Dorsolateral prefrontal cortex (tissue), 122 donors: ENCODE measurements at places on chromosomes 7 and 10. TPM values are rescaled to one million over a fixed set of nuclear protein-coding genes. Genes with fewer than 3 reads are reported as not detected.

Gene AMPH
- total RNA-seq: 153 TPM

Gene MYO1G
- total RNA-seq: 1.1 TPM

Gene FUOM
- total RNA-seq: 5.3 TPM

Gene COL13A1
- total RNA-seq: 1.6 TPM

Gene SPDYE5
- total RNA-seq: not detected

DNA sequence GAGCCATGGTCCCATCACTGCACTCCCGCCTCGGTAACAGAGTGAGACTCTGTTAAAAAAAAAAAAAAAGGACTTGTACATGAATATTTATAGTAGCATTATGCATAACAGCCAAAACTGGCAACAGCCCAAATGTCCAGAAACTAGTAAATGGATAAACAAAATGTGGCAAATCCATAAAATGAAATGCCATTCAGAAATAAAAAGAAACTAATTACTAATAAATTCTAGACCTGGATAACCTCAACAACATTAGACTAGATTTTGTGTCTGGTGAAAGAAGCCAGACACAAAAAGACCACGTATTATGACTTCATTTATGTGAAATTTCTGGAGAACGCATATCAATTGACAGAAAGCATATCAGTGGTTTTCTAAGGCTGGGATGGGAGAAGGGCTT is 74.5 kb downstream of the HPSE2 start:
- DNase-seq: no peak

DNA sequence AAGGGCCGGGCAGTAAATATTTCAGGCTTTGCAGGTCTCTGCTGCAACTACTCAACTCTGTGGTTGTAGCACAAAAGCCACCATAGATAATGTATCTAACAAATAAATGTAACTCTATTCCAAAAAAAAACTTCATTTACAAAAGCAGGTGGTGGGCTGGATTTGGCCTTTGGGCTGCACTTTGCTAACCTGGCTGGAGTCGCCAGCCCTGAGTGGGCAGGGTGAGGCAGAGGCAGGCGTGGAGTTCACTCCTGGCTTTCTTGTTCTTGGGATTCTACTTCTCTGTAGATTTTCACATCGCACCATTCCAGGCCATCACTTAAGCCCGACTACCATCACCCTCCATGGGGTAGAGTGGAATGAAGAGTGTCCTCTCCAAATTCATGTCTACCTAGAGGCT is 367.6 kb upstream of the MGMT start:
- no peak for DNase-seq

DNA sequence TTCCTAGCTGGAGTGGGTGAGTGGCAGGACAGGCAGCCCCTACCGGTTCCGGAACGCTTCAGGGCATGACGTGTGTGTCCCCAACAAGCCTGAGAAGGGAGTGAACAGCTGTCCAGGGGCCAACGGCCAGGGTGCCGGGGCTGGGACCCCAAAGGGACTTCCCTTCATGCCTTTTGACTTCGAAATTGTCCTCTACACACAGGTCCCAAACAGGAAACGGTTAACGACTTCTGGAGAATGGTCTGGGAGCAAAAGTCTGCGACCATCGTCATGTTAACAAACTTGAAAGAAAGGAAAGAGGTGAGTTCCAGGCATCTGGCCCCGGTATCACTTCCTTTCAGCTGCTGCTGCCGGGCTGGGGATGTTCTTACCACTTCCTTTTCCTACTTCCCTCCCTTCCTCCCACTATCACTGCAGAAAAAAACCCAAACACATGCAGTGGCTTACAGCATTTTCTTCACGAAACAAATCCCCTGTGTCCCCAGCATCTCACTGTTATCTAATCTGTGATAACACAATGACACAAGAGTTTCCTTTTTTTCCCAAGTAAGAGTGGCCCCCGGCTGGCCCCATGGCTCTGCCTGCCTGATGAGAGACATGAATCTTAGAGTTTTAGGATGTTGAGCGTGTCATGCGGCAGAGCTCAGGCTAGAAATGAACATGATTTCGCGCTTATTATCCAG is 63.2 kb downstream of the MKI67 start:
- no peak for DNase-seq

DNA sequence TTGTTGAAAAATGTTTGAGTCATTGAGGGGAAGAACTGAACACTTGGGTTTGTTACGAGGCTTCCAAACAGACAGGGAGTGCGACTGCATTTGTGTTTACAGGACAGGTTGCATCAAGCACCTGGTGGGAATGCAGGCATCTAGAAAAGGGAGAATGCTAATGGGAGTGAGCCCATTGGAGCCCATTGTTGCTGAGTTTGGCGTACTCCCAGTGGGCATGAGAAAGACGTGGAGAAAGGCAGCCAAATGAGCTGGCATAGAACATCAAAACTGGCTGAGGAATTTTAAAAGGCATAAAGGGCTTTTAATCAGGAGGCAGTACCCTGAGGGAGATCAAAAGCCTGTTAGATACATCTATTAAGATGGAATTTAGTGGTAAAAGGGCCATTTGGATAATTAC is 171.6 kb upstream of the NPSR1 start:
- DNase-seq: no peak
